ENCODE measurements at places on chromosomes 6 and 20.

DNA sequence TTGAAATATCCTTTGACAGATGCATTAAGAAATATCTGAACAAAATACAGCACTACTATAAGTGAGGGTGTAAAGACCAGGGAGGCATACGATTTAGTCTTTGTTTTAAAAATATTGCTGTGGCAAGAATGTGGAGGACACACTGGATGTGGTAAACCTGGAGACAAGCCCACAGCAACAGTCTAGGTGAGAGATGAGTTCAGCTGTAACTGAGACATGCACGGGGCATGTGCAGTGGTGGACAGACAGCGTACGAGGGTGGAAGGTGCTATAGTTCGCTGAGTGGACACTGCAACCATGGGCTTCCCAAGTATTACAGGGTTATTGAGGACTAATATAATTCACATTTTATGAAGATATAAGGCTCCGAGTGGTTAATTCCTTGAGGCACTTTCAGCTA lies 1.8 kb downstream of the NANP start:
- DNase-seq = no peak

- DNase-seq = no peak
Observed at GRCh38 chr6:160863782-160864181, 127.8 kb upstream of the MAP3K4 start.

DNA sequence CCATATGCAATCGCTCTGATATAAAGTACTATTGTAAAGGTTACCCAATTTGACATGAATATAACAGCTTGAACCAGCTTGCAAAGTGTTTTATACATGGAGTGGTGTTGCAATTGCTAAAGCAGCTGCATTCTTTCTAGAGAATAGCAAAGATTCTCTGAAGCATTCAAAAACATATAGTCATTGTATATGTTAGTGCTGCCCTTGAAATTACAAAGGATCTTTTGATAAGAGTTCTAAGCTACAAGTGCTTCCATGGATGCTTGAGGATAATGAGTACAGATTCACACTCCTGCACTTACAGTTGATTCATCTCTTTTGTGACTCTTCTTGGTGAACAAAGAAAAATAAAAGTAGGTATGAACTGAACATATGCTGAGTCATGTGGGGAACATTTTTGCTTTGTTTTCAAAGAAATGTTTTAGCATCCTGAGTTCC lies 175.7 kb downstream of the ALDH8A1 start:
- no peak for DNase-seq

DNA sequence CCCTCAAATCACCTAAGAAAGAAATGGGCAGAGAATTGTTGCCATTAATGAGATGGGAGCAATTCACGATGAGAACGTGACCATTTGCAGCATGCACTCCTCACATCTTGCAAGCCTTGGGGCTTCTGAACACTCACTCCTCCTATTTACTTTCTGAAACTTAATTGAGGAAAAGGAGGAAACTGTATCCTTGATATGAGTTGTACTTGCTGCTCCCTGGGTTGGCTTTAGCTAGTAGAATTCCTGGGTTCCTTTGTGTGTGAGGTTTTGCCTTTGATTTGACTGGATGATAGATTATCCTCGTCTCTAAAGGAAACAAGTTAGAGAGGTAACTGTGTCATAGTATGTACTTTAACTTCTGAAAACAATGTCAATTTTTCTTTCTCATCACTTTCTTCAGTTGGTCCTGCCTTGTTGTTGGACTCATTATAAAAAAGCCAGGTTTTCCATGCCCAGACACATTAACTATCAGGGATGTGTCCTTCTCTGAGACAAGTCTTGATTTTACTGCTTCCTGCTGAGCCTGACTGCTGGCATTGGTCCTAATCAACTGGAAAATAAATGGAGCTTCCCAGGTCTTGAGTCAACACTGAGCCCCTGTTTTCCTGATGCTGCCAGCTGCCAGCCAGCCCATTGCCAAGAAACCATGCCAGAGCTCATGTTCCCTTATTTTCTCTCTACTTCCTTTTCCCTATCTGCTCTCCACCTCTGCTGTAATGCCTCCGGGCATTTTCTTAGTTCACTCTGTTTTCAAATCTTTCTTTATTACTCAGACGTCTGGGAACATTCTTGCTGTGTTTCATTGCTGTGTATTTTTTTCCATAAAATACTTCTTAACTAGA lies 6.0 kb upstream of the MRAP2 start:
- peak; percentile 86 for DNase-seq

GRCh38 chr20:62496568-62497218 lies 20.9 kb upstream of the GATA5 start:
- DNase-seq = peak; percentile 44

DNA sequence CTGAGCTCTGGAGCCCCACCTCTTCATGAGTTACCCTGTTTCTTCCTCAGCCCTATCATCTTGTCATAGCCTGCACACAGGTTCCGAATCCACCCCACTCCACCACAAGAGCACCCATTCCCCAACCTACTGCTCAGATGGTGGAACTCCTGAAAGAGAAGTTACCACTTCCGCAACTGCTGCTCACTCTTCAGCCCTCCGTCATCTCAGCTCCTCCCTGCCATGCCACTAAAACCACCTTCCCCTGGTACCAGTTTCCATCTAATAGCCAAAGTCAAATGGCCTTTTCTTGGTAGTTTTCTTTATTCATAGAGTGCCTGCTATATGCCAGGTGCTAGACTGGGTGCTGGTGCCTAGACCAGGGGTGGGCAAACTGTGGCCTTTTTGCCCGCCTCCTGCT lies 3.9 kb downstream of the RAB22A start:
- DNase-seq = no peak

- no peak for DNase-seq
Observed at GRCh38 chr6:33429750-33430052, 9.8 kb downstream of the SYNGAP1 start.

DNA sequence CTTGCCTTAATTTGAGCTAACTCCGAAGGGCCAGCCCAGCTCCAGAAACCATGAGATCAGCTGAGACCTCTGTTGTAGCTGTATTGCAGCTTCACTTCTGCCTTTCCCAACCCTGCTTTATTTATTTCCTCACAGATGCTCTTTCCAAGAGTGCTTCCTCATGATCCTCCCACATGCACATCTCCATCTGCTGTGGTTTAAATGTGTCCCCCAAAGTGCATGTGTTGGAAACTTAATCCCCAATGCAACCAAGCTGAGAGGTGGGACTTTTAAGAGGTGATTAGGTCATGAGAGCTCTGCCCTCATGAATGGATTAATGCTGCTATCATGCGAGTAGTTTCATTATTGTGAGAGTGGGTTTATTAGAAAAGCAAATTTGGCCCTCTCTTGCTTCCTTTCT lies 164.4 kb upstream of the TAB2 start:
- no peak for DNase-seq

DNA sequence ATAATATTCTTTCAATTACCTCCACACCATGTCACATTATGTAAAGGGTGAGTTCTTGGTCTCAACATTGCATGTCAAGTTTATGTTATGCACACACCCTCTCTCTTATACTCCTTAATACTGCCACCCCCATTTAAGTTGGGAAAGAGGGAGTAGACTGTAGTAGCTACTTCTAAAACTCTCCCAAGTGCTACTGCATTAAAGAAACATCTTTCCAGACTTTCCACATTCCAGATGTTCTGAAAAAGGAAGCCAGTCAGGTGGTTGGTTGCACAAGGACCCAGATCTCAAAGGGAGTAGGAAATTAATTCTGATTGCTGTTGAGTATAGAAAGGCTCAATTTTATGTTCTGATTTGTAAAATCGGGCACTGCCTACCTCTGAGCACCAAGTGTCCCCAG lies 419.5 kb downstream of the CD83 start:
- DNase-seq = no peak

DNA sequence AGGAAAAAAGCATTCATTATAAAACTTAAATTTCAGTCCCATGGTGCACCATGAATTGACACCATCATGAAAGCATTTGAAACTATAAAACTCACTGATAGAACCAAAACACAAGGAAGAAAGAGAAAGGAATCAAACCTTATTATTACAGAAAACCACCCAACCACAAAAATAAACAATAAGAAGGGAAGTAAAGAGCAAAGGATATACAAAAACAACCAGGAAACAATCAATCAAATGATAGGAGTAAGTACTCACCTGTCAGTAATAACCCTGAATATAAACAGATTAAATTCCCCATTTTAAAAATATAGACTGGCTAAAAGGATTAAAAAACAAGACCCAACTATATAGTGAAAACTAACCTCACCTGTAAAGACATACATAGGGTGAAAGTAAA lies 5.8 kb downstream of the SLPI start:
- no peak for DNase-seq

GRCh38 chr6:149888093-149888492 lies 9.8 kb downstream of the RAET1E start:
- DNase-seq = no peak

DNA sequence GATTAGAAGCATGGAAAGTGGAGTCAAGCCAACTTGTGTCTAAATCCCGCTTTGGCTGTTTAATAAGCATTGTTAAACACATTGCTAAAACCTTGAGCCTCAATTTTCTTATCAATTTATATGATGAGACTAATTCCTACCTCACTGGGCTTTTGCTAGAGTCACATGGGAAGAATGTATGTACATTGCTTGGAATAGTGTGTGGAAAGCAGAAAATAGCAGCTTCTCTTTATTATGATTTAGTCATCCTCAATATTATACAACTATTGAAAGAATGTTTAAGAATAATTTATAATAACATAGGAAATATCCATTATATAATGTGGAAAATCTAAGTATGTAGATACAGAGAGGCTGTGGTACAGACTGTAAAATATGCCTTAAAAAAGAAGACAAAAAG lies 313.0 kb upstream of the CDYL start:
- DNase-seq = no peak

- DNase-seq = peak; percentile 85
Observed at GRCh38 chr6:53347921-53348370, 804 bp downstream of the ELOVL5 start.

DNA sequence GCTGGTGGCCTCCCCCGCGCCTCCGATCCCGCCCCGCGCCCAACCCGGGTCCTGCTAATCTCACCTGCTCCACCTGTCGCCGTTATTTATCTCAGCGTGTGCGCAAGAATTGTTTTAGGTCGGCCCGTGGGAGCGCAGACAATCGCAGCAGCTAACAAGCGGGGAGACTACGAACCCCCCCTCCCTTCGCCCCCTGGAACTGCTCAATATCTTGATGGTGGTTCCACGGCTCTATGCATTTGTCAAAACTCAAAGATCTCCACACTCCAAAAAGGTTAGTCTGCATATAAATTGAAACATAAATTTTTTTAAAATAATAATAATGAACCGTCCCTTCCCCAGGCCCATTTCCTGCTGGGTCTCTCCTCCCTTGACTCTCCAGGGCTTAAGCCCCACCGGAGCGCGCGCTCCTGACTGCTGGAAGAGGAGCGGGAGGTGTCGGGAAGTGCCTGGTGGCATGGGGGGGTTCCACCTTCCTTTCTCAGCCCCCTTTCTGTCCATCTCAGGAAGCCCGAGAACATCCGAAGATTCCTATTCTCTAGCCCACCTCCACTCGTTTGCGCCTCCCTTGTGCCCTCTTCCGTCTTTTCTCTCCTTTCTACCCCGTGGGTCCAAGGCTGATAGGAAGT lies 1.6 kb upstream of the MDGA1 start:
- peak; percentile 51 for DNase-seq

GRCh38 chr6:63537201-63537958 lies 34.9 kb upstream of the LOC128125822 start:
- DNase-seq = no peak

DNA sequence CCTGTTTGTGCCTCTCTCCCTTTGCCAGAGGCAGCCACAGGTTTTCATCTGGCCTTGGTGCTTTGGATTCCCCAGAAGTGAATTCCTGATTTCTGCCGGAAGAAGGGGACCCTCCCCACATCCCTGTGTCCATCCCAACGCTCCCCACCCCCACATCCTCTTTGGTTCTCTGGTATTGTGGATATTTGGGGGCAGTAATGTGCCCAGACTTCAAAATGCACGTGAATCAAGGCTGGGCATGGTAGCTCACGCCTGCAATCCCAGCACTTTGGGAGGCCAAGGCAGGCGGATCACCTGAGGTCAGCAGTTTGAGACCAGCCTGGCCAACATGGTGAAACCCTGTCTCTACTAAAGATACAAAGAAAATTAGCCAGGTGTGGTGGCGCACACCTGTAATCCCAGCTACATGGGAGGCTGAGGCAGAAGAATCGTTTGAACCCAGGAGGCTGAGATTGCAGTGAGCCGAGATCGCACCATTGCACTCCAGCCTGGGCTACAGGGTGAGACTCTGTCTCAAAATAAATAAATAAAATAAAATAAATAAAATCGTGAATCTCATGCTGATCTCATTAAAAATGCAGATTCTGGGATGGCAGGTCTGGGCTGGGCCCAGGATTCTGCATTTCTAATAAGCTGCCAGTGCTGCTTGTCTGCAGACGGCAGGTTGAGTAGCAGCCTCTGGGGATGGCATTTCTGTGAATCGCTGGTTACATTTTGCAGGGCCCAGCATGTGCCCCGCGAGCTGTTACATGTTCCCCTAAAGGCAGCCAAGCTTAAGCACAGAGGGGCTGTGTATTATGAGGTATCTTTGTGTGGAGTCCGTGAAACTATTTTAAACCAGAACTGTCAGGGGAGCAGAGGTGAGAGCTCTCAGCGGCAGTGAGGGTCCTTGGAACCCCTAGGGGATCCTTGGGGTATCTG lies 49.0 kb downstream of the SYNJ2 start:
- peak; percentile 42 for DNase-seq

- DNase-seq = no peak
Observed at GRCh38 chr20:22489626-22490286, 94.6 kb downstream of the FOXA2 start.

DNA sequence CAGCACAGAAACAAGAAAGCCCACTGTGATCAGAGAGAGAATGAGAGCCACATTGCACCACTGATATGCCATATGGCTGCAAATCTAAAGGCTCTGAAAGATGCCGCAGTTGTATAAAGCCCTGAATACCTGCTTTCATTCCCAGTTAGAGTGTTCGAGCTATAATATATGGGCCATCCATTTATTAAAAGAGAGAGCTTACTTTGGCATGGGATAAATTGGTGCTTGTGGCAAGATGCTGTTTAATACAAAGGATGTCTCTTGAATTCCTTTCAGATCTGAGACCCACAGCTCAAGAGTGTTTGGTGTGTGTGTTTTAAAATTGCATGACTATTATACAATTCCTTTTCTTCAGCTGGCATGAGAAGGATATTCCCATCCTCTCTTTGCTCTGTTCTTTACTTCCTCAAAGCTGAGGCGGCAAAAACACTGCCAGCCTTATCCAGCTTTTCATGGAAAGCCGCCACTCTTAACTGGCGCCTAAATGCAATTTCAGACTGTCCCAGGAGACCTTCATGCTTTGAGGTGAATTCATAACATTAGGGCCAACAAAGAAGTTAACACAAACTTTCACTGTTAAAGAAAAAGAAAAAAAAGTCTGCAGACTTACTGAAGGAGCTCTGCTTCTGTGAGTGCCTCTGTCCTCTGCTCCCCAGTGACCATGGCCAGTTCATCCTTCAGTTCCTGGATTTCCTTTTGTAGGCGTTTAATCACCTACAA lies 147.6 kb downstream of the KIF6 start:
- DNase-seq = no peak

DNA sequence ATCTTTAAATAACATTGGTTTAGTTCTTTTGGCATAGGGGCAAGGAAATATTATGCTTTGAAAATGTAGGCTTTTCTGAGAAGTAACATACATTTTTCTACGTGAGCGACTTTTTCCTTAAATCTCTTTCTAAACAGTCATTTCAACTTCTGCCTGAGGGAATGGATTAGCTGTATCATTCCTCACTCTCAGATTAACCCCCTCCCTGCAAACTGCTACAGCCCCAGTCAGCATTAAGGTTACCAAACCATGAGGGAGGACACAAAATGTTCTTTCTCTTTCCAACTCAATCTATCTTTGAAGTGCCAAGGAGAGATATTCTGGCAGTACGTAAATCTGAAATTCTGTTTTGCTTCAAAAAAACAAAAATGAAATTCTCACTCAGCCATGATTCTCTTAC lies 231.3 kb upstream of the FLRT3 start:
- DNase-seq = no peak

Measured in aorta (tissue), 5 donors.